ENCODE measurements at places on chromosomes 13 and 19.

GRCh38 chr13:37769078-37769477 lies 100.5 kb downstream of the TRPC4 start:
- no peak for DNase-seq

DNA sequence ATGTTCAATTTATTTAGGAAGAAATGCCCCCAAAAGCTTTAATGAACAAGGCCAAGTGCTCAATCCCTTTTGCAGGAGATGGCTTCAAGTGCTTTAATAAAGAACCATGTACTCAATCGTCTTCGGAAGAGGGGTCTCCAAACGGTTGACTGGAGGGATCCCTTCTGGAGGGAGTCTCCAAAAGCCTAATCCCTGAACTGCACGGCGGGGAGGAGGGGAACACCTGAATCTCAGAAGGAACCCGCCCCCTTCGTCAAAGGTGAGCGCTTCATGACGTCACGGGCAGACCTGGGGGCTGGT lies 505 bp downstream of the PAF1 start:
- DNase-seq = peak; percentile 84

- no peak for DNase-seq
Observed at GRCh38 chr19:1156305-1156801, 17.7 kb downstream of the SBNO2 start.

DNA sequence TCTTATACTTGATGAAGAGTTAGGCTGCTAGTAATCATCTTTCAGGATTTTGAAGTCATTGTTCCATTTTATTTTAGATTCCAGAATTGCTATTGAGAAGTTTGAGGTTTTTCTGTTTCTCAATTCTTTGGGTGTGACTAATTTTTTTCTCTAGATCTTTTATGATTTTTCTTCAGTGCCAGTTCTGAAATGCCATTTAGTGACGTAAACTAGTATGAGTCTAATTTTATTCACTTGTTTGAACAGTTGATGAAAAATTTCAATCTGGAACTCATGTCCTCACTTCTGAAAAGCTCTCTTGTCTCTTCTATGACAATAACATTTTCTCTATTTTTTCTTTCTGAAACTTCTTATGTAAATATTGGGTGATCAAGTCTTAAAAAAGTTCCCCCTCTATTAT lies 188.5 kb upstream of the HTR2A start:
- no peak for DNase-seq

GRCh38 chr13:42626176-42626860 lies 52.4 kb downstream of the TNFSF11 start:
- DNase-seq = no peak

All from activated CD4-positive, alpha-beta T cell treated with anti-CD3 and anti-CD28 coated beads, Interleukin-2, amount 10 ng/mL, durations not matched to agents 7 days and 5 days (primary cell).